ENCODE measurements at places on chromosomes 11 and 22. TPM values are rescaled to one million over a fixed set of nuclear protein-coding genes. Genes with fewer than 3 reads are reported as not detected.

Gene ACR
- total RNA-seq: not detected

Gene DDI1
- total RNA-seq: not detected

Gene KCNK4
- total RNA-seq: not detected

Gene IL18
- 0.81 TPM for total RNA-seq

Gene SHISAL1
- total RNA-seq: 11.4 TPM

Gene CYB5R2
- total RNA-seq: 11.2 TPM
